Mammary epithelial cell (primary cell): ENCODE measurements at places on chromosomes 5 and 9. TPM values are rescaled to one million over a fixed set of nuclear protein-coding genes. Genes with fewer than 3 reads are reported as not detected.

DNA sequence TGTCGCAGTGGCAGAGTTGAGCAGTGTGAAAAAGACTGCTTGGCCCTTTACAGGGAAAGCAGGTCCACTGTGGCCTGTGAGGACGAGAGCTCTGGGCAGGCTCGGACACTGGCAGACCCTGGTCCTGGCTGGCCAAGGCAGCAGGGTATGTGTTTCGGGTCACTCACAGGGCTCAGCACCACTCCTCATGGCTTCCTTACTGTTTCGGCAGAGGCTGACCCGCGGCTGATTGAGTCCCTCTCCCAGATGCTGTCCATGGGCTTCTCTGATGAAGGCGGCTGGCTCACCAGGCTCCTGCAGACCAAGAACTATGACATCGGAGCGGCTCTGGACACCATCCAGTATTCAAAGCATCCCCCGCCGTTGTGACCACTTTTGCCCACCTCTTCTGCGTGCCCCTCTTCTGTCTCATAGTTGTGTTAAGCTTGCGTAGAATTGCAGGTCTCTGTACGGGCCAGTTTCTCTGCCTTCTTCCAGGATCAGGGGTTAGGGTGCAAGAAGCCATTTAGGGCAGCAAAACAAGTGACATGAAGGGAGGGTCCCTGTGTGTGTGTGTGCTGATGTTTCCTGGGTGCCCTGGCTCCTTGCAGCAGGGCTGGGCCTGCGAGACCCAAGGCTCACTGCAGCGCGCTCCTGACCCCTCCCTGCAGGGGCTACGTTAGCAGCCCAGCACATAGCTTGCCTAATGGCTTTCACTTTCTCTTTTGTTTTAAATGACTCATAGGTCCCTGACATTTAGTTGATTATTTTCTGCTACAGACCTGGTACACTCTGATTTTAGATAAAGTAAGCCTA, 15.7 kb downstream of the SQSTM1 start:
- no peak for DNase-seq

Gene CNTNAP3
- 37.5 TPM for total RNA-seq

Gene MCIDAS
- 0.33 TPM for total RNA-seq

Gene TEX48
- not detected in 2 replicates for total RNA-seq

DNA sequence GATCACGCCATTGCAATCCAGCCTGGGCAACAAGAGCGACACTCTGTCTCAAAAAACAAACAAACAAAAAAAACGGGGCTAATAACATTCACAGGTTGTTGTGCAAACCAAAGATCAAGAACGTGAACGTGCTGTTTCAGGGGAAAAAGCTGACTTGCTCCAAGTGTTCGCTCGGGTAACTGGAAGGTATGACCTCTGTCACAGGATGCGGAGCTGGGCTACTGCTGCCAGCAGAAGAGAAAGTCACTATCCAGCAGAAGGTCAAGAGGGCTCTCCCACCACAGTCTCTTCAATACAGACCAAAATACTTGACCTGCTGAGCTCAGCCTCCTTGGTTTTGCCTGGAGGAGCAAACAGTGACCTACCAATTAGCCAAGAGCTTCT, 59.7 kb downstream of the ABCA1 start:
- no peak for DNase-seq

DNA sequence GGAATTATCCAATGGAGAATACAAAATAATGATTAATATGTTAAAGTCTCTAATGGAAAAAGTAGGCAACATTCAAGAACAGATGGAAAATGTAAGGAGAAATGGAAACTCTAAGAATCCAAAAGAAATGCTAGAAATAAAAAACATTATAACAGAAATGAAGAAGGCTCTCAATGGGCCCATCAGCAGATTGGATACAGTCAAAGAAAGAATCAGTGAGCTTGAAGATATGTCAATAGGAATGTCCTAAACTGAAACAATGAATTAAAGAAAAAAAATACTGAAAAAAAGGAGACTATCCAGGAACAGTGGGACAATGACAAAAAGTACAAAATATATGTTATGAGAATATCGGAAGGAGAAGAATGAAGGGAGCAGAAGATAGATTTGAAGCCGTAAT, 193.1 kb downstream of the DAB2IP start:
- no peak for DNase-seq

Gene TSTD2
- 18.0 TPM for total RNA-seq

- DNase-seq, result peak; percentile 16
Measured at GRCh38 chr5:72511366-72511765, 4.2 kb upstream of the ZNF366 start.

Gene SARDH
- 0.21 TPM in 1 of 2 replicates, not detected in the other for total RNA-seq

Gene COMMD10
- 26.7 TPM for total RNA-seq

GRCh38 chr9:116479056-116479544, 208.0 kb upstream of the TRIM32 start:
- DNase-seq, result no peak

DNA sequence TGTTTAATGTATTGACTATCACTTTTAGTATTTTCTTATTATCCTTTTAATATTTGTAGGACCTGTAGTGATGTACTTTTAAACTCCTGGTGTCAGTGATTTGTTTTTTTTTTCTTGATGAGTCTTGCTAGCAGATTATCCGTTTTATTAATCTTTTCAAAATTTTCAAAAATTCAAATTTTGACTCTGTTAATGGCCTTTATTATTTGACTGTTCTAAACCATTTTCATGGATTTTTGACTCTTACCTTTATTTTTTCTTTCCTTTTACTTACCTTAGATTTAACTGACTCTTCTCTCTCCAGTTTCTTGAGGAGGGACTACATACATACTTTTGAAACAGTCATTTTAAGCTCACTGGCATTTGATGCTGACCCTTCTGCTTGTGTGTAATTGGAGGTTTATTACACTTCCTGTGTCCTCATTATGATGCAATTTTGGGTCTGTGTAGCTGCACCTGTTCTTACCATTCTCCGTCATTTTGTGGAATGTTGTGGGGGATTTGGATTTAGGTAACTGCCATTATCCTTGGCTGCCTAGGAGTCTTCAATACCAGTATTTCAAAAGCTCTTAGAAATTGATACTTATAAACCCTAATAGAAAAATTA, 32.0 kb upstream of the EXOC3 start:
- DNase-seq, result no peak

Gene TRPM3
- total RNA-seq, result 0.21 TPM in 1 of 2 replicates, not detected in the other
